ENCODE measurements at places on chromosomes 4 and X. TPM values are rescaled to one million over a fixed set of nuclear protein-coding genes. Genes with fewer than 3 reads are reported as not detected.
A peak's percentile ranks its signal among the peaks of the same experiment; 100 is the strongest.

DNA sequence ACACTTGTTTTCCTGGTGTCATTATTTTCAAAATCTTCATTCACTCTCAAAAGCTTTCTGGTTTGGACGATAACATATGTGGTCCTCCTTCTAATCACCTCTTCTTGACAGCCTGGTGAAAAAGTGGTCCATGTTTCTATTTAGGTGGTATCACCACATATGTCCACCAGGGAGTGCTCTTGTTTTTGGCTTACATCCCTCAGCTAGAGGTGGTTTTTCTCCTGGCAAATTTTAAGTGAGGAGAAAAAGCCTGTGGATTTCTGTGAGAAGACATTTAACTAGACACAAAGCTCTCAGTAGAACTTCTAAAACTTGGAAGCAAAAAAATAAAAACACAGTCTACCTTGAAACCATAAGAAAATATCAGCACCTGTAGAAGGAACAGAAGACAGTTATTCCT lies 58.0 kb upstream of the FRMPD4 start:
- DNase-seq, result no peak

- DNase-seq, result peak; percentile 51
These were observed 20.2 kb downstream of the CLNK start for GRCh38 chr4:10664408-10664807.

- no peak for DNase-seq
These were observed 33.7 kb upstream of the FGF13 start for GRCh38 chrX:138745196-138745595.

DNA sequence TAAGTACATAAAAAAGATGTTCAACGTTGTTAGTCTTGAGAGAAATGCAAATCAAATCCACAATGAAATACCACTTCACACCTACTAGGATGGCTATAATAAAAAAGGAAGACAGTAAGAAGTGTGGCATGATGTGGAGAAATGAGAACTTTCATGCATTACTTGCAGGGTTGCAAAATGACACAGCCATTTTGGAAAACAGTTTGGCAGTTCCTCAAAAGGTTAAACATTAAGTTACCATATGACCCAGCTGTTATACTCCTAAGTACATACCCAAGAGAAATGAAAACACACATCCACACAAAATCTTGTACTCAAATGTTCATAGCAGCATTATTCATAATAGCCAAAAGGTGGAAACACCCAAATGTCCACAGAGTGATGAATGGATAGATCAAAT lies 25.8 kb upstream of the LIMCH1 start:
- no peak for DNase-seq

DNA sequence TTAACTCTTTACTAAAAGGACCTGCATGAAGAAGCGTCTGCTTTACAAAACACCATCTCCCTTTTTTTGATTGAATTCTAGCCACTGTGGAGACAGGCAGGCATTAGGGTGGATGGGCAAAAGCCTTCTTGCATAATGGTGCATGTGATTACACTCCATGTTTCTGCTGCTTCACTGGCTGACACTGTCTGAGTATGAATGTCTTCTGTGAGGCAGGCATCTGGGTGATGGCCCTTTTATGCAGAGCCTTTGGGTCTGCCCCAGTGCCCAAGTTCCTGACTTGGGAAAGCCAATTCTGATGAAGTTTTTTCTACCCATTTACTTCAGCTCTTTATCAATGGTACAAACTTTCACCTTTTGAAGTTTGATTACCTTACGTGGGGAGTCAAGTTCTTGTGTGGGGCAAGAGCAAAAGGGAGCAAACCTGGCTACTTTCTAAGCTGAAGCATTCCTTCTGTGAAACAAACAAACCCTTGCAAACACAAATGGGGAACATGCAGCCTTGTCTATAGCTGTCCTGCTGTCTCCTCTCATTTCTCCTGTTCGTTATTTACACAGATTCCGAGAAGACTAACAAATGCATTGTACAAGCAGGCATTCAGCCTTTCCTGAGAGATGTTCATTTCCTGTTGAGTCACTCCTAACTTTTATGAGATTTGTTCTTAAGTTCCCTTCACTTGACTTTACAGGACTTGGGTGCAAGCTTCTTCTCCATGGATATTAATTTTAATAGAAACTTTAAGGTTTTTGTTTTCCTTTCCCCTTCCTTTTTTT lies 301.9 kb downstream of the TLL1 start:
- no peak for DNase-seq

DNA sequence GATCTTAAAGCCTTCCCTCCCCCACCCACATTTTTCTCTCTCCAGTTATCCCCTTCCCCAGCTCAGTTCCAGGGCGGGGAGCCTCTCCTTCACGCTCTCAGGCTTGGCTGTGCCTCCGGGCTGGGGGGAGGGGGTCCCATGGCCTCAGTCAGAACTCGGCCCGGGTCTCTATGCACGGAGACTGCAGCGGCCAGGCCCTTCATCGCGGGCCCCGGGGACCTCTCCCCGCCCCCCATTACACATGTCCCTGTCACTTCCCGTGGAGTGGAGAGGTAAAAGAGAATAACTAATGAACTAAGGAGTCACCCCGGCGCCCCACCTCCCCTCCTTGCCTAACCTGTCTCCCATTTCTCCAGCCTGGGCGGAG lies 838 bp upstream of the PRICKLE3 start:
- DNase-seq, result no peak

DNA sequence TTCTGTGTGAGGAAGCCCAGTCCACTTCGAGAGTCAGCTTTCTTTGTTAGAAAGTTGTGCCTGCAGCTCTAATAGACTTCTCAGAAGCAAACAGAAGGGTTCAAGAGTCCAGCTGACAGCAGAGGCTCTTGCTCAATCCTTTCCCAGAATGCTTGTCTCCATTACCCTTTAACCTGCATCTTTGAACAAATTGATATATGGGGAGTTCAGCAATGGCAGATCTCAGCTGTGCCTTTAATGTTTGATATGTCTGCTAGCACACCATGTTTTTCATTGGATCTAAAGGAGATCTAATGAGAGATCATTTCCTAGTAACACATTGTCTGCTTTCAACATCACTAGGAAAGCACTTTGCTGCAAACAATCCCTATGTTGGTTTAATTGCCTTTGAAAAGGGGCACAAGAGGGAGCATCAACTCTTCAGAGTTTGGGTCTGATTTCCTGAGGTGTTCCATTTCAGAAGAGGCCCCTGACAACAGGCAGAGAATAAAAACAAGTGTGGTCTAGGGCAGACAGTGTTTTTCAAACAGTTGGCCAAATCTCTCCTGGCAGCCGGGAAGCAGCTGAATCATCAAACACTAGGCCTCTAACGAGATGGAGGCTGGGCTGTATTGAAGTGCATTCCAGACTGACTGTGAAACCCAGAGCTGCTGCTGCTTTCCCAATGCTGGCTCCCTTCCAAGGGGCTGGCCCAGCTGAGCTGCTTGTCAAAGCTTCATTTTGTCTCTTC lies 55.5 kb downstream of the LUZP4 start:
- DNase-seq, result peak; percentile 84

- DNase-seq, result peak; percentile 36
These were observed 38.4 kb downstream of the TMEM271 start for GRCh38 chr4:537436-538264.

GRCh38 chr4:180449395-180449956 lies 1793.7 kb upstream of the TENM3 start:
- DNase-seq, result no peak

- DNase-seq, result no peak
These were observed 29.1 kb downstream of the PFKFB1 start for GRCh38 chrX:54964766-54965497.

- DNase-seq, result no peak
These were observed 17.9 kb downstream of the OCRL start for GRCh38 chrX:129557844-129558480.

GRCh38 chr4:52665592-52665991 lies 6.5 kb upstream of the USP46 start:
- DNase-seq, result no peak

GRCh38 chr4:165563851-165564250 lies 185.0 kb downstream of the CPE start:
- DNase-seq, result no peak

The MAGEE2 gene
- total RNA-seq, result not detected

The SPIN3 gene
- 13.8 TPM for total RNA-seq

The GABRG1 gene
- total RNA-seq, result under 0.01 TPM

The XKRX gene
- total RNA-seq, result 0.16 TPM

The TMPRSS11E gene
- total RNA-seq, result not detected

Measured in breast epithelium (tissue), 4 donors.